ENCODE measurements at places on chromosomes 4 and X. TPM values are rescaled to one million over a fixed set of nuclear protein-coding genes. Genes with fewer than 3 reads are reported as not detected.

SPOCK3 gene
- not detected for total RNA-seq

RTL9 gene
- total RNA-seq, result not detected

GABRG1 gene
- total RNA-seq, result not detected

CD40LG gene
- total RNA-seq, result 9.2 TPM

ZXDB gene
- total RNA-seq, result 6.6 TPM

OPRPN gene
- not detected for total RNA-seq

PRSS48 gene
- total RNA-seq, result not detected

CXorf65 gene
- 9.5 TPM for total RNA-seq

LNX1 gene
- not detected for total RNA-seq

- H3K4me3 ChIP-seq, result no peak overlapping the region
- no peaks in the 10 kb centered on the region for H3K27me3 ChIP-seq
- no peaks in the 10 kb centered on the region for H3K4me1 ChIP-seq
- H3K36me3 ChIP-seq, result no peaks in the 10 kb centered on the region
- DNase-seq, result no peak
Measured at GRCh38 chr4:41475402-41475801, 62.6 kb upstream of the LIMCH1 start.

DNA sequence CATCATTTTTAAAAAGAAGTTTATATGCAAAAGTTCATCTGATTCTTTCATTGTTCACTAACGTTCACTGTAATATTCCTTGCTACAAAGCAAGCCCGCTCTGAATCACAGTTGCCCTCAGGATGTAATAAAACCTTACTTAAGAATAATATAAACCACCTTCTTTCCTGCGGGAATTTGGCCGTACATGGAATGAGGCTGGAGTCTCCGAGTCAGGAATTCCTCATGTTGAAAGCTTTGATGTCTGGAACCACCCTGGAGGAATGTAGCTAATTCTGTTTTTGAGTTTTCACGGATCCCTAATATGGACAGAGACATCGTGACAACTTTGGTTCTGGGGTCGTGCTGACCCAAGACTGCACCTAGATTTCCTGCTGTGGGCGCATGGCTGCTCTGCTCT is 58.5 kb downstream of the CRLF2 start:
- H3K27me3 ChIP-seq, result no peaks in the 10 kb centered on the region
- H3K27ac ChIP-seq, result no peak overlapping the region
- DNase-seq, result no peak

DNA sequence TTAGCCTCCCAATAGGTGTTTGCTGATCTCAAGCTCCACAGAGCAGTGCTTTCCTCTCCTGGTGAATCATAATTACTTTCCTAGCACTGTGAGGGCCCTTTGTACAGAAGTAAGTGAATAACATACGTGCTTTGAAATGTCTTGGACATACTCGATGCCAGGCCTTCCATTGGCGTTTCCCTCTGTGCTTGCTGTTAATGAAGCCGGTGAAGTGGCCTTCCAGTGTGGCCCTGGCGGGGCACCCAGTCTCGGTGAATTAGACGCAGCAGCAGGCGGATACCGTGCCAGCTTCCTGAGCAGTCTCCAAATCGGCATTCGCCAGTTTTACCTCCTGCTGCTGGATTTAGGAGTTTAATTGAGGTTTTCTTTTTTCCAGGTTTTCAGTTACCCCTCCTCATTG is 132.3 kb downstream of the HMX1 start:
- no peaks in the 10 kb centered on the region for H3K27me3 ChIP-seq
- no peak overlapping the region for H3K4me3 ChIP-seq
- no peaks in the 10 kb centered on the region for H3K36me3 ChIP-seq

DNA sequence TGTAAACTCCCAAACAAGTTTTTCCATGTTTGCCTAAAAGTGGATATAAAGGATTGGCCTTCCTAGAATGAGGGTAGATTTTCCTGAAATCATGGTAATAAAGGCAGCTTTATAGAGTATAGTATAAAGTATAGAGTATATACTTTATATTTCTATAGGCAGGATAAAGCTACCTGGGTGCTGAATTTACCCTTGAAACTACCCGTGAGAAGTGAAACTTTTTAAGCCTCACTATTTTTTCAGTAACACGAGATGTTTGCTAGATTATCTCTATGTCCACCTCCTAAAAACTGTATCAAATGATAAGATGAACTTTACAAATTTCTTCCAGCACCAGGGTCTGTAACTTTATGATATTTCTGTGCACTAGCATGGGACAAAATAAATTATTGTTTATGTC is 340.0 kb upstream of the GALNTL6 start:
- H3K4me1 ChIP-seq, result no peaks in the 10 kb centered on the region
- H3K36me3 ChIP-seq, result no peaks in the 10 kb centered on the region
- H3K27me3 ChIP-seq, result no peaks in the 10 kb centered on the region
- DNase-seq, result no peak
- H3K4me3 ChIP-seq, result no peak overlapping the region
- H3K27ac ChIP-seq, result no peak overlapping the region

GRCh38 chrX:72031634-72032033 is 100.1 kb downstream of the RTL5 start:
- no peaks in the 10 kb centered on the region for H3K36me3 ChIP-seq
- H3K4me1 ChIP-seq, result no peaks in the 10 kb centered on the region
- H3K27ac ChIP-seq, result no peak overlapping the region
- H3K27me3 ChIP-seq, result no peaks in the 10 kb centered on the region

DNA sequence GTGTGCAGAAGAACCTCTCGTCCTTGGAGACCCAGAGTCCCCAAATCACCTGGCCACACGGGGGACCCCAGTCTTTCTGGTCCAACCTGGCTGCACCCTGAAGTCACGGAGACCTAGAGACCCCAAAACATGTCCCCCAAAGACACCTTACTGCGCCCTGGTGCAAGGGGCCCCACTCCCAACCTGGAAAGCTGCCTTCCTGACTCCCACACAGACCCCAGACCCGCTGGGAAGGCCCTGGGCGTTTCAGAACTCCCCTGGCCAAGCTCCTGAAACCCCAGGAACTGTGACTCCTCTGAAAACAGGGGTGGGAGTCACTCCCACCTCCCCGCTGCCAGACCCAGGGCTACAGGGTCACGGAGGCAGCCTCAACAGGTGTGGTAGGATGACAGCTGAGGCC is 12.7 kb upstream of the SHOX start:
- H3K4me3 ChIP-seq, result no peak overlapping the region
- DNase-seq, result no peak
- H3K27ac ChIP-seq, result no peak overlapping the region
- no peaks in the 10 kb centered on the region for H3K36me3 ChIP-seq
- no peaks in the 10 kb centered on the region for H3K27me3 ChIP-seq

GRCh38 chr4:15396157-15396800 is 31.6 kb upstream of the C1QTNF7 start:
- peak; percentile 14 for DNase-seq
- no peaks in the 10 kb centered on the region for H3K36me3 ChIP-seq
- H3K27me3 ChIP-seq, result no peaks in the 10 kb centered on the region
- peaks cover 26% of the 10 kb centered on the region for H3K4me1 ChIP-seq
- H3K4me3 ChIP-seq, result no peak overlapping the region
- no peak overlapping the region for H3K27ac ChIP-seq

GRCh38 chrX:2684256-2684655 is 6.8 kb upstream of the CD99 start:
- no peak overlapping the region for H3K27ac ChIP-seq
- no peaks in the 10 kb centered on the region for H3K4me1 ChIP-seq
- no peak for DNase-seq
- H3K36me3 ChIP-seq, result no peaks in the 10 kb centered on the region

DNA sequence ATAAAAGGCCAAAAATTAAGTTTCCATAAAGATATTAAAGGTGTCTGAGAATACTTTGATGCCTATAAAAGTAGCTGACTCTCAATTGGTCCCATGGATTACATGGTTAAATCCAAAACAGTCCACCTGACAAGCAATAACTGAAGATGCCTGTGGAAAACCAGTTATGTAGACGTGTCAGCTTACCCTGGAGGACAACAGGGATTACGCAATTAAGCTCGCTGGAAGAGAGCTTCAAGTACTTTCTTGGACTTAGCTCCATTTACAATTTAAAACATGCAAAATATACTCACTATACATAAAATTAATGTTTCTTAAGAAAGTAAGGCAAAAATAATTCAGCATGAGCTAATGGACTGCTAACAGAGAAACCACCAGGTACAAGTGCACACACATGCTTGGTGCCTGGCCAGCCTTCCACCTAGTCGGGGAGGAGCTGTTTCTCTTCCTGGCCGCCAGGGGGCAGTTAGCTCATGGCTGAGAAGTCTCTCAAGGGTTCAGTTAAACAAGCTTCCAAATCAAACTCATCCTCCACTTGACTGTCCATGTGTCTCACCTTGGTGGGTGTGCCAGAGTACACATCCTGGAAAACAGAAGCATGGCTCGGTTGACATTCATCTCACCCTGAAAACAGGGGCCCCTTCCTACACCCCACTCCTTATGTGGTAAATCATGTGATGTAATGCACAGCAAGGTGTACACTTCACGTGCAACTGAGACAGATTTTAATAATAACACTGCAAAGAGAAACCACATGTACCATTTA is 9.2 kb upstream of the FAM53A start:
- no peaks in the 10 kb centered on the region for H3K4me1 ChIP-seq
- H3K27ac ChIP-seq, result no peak overlapping the region
- peak; percentile 71 for DNase-seq
- H3K4me3 ChIP-seq, result no peak overlapping the region
- H3K27me3 ChIP-seq, result no peaks in the 10 kb centered on the region

DNA sequence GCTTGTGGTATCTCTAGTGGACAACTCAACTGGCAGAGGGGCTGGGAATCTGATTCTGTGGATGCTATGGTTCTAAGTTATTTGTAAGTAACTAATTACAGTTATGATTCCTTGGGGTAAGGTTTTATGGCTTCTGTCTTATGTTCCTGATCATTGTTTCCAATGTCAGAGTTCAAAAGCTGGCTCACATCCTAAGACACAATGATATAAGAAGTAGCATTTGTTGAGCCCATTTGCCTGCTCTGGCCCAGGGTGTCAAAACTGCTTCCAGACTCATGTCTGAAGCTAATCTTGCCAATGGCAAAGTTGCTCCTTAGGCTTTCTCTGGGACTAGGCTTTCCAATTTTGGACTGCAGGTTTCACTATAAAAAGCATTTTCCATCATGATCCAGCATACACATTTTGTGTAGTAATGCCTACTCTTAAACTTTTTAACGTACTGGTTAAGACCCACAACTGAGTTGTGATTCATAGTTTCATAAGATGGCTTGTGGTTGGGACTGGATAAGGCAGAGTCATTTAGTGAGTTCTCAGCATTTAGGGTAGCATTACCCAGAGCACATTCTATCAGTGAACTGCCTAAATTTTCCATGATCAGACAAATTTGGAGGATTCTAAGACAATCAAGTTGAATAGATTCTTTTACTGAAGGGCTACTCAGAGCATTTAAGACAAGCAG is 50.0 kb downstream of the CCNI start:
- peaks cover 6% of the 10 kb centered on the region for H3K36me3 ChIP-seq
- H3K27ac ChIP-seq, result no peak overlapping the region
- DNase-seq, result no peak

GRCh38 chrX:82362990-82363389 is 1145.1 kb upstream of the POU3F4 start:
- no peak overlapping the region for H3K27ac ChIP-seq
- no peak for DNase-seq
- H3K4me3 ChIP-seq, result no peak overlapping the region
- H3K27me3 ChIP-seq, result no peaks in the 10 kb centered on the region
- H3K36me3 ChIP-seq, result no peaks in the 10 kb centered on the region

GRCh38 chr4:113760094-113760794 is 1.3 kb downstream of the CAMK2D start:
- peak; percentile 43 for DNase-seq
- peak overlapping the region; percentile 79 for H3K4me3 ChIP-seq
- H3K36me3 ChIP-seq, result no peaks in the 10 kb centered on the region
- H3K27me3 ChIP-seq, result no peaks in the 10 kb centered on the region

DNA sequence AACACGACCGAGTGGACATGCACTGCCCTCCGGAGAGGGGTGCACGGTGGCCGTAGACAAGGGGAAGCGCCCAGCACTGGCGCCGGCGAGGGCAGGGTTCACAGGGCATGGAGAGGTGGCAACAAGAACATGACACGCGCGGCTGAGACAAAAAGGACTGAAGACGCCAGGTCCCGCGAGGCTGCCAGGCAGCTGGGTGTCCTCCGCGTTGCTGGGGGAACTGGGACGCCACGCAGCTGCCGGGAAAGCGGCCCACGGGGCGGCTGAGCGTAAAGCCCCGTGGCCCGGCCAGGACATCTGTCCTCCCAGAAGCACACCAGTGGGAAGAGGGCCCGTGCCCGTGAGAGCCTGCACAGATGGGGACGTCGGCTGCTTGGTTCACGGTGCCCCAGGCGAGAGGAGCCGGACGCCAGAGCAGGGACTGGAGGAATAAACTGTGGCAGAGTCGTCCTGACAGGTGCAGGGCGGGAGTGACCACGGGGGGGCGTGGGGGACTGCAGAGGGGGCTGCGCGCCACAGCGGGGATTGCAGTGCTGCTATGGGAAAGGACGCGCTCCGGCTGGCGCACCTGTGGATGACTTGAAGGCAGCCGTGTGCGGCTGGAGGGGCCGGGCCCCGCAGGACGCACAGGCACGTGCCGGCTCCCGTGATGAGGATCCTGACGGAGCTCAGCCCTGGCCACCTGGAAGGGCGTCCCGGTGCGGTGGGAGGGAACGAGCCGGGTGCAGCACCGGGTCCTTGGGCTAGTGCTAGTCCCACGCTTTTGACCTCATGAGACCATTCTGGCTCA is 32.1 kb upstream of the GTPBP6 start:
- H3K27ac ChIP-seq, result no peak overlapping the region
- DNase-seq, result no peak
- H3K4me3 ChIP-seq, result no peak overlapping the region

- H3K27me3 ChIP-seq, result no peaks in the 10 kb centered on the region
- H3K4me1 ChIP-seq, result no peaks in the 10 kb centered on the region
- H3K27ac ChIP-seq, result no peak overlapping the region
- no peak overlapping the region for H3K4me3 ChIP-seq
Measured at GRCh38 chr4:76155979-76156378, 7.8 kb upstream of the NUP54 start.

DNA sequence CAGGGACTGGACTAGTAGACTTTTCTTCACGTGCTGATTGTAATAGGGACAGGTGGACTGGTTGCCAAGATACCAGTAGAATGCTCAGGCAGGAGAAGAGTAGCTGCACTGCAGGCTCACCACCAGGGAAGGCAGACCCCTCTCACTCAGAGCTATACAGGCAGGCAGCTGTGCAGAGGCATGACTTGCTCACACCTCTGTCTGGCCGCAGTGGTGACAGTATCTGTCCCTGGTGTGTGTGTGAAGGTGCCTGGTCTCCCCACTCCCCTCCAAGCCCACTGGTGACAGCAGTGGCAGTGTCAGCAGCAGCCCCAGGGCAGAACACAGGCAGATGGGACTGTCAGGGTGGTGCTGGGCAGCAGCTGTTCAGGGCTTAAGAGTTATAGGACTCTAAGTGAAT is 140.7 kb downstream of the RPS6KA6 start:
- H3K36me3 ChIP-seq, result no peaks in the 10 kb centered on the region

GRCh38 chrX:111823128-111823527 is 52.9 kb upstream of the TRPC5OS start:
- no peak for DNase-seq
- no peak overlapping the region for H3K27ac ChIP-seq
- no peaks in the 10 kb centered on the region for H3K27me3 ChIP-seq
- H3K4me3 ChIP-seq, result no peak overlapping the region
- no peaks in the 10 kb centered on the region for H3K36me3 ChIP-seq

- H3K4me1 ChIP-seq, result no peaks in the 10 kb centered on the region
- H3K4me3 ChIP-seq, result no peak overlapping the region
- no peak overlapping the region for H3K27ac ChIP-seq
Measured at GRCh38 chrX:13520351-13520750, 49.0 kb upstream of the EGFL6 start.

Measured in CD8-positive, alpha-beta memory T cell (primary cell).